ENCODE measurements at places on chromosomes 4 and X. TPM values are rescaled to one million over a fixed set of nuclear protein-coding genes. Genes with fewer than 3 reads are reported as not detected.

DNA sequence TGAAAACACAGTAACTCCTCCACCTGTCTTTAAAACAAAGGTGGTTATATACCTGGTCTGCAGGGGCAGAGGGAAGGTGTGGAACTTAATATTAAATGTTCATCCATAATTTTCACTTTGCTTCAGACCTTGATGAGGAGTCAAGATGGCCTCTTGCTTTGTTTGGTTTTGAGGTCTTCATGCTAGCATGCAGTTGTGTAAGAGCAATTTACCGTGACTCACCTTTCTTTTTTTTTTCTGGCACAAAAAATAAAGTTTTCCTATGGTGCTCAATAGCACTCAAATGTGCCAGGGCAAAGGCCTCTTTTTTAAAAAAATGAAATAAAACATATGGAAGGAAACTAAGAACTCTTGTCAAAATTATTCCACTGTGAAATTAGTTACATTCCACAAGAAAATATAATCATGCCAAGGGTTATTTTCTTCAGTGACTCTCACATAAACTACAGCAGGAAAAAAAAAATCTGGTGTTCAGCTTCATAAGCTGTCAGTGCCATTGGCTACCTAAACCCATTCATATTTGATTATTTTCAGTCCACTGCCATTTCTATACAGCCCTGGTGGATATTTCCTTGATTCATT, 128.2 kb downstream of the SLC7A11 start:
- no peaks in the 10 kb centered on the region for H3K36me3 ChIP-seq
- H3K27ac ChIP-seq, result no peak overlapping the region
- H3K4me1 ChIP-seq, result peaks cover 10% of the 10 kb centered on the region

- no peak for DNase-seq
- no peaks in the 10 kb centered on the region for H3K4me1 ChIP-seq
- H3K4me3 ChIP-seq, result no peak overlapping the region
- H3K27ac ChIP-seq, result no peak overlapping the region
Observed at GRCh38 chrX:142251202-142251601, 46.1 kb upstream of the MAGEC2 start.

- H3K4me1 ChIP-seq, result no peaks in the 10 kb centered on the region
- H3K4me3 ChIP-seq, result no peak overlapping the region
- H3K36me3 ChIP-seq, result no peaks in the 10 kb centered on the region
- DNase-seq, result no peak
Observed at GRCh38 chrX:154840856-154841255, 6.4 kb upstream of the SMIM9 start.

- H3K27ac ChIP-seq, result no peak overlapping the region
- no peaks in the 10 kb centered on the region for H3K27me3 ChIP-seq
- no peak overlapping the region for H3K4me3 ChIP-seq
Observed at GRCh38 chr4:150056569-150056968, 21.7 kb upstream of the DCLK2 start.

GRCh38 chr4:168167714-168168284, 75.5 kb downstream of the ANXA10 start:
- H3K27ac ChIP-seq, result no peak overlapping the region
- H3K4me1 ChIP-seq, result no peaks in the 10 kb centered on the region
- H3K27me3 ChIP-seq, result no peaks in the 10 kb centered on the region
- no peak for DNase-seq

GRCh38 chr4:137703195-137703594, 170.9 kb upstream of the PCDH18 start:
- no peaks in the 10 kb centered on the region for H3K4me1 ChIP-seq
- H3K27ac ChIP-seq, result no peak overlapping the region
- no peak overlapping the region for H3K4me3 ChIP-seq
- no peak for DNase-seq
- H3K27me3 ChIP-seq, result no peaks in the 10 kb centered on the region

GRCh38 chr4:148240241-148240640, 202.0 kb downstream of the NR3C2 start:
- no peak overlapping the region for H3K27ac ChIP-seq
- no peak for DNase-seq
- no peaks in the 10 kb centered on the region for H3K36me3 ChIP-seq
- no peak overlapping the region for H3K4me3 ChIP-seq

- no peak for DNase-seq
- H3K4me1 ChIP-seq, result no peaks in the 10 kb centered on the region
- H3K27ac ChIP-seq, result no peak overlapping the region
Observed at GRCh38 chrX:115388879-115389278, 99.4 kb downstream of the LUZP4 start.

DNA sequence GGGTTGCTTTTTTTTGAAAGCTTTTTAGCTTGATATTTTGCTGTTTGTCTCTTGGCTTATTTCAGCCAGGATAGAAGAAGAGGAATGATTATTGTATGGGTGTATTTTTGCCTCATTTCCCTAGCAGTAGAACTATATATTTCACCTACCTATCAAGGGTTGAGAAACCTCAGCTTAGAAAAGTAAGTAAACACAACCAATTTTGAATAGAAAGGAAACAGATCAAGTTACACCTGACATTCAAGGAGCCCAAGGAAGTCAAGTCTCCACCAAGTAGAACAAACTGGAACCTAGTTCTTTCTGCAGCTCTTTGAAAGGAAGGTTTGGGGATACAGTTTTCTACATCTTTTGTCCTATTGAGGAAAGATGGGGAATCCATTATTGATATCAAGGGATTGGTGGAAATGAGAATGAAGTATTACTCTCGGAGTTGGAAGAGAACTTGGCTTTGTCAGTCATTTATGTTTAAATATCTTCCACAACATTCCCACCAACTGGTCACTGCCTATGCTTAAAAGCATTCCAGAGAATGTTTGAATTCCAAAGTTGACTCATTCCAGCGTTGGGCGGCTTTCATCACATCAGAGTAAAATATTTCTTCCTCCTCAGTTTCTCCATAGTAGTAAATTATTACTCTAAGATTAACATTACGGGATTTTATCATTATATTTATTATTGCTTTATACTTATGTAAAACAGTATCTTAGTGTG, 207.8 kb upstream of the CNKSR2 start:
- H3K36me3 ChIP-seq, result no peaks in the 10 kb centered on the region
- H3K27me3 ChIP-seq, result no peaks in the 10 kb centered on the region
- DNase-seq, result no peak
- no peak overlapping the region for H3K4me3 ChIP-seq
- H3K4me1 ChIP-seq, result no peaks in the 10 kb centered on the region

DNA sequence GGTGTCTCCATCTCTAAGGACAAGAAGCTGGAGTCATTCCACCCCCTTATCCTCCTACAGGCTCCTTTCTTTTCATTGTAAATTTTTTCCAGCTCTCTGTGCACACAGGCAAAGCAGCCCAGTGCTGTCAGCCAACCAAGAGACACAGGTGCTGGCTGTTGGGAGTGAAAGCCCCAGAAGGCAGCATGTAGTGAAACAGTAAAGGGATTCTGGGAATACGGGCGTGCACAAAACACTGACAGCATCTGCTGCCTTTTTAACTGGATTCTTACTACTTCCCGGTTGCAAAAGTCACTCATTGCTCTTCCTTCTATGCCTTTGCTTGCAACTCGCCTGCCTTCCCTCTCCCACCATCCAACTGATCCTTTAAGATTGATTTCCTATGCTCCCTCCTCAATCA, 208.6 kb upstream of the PRPS2 start:
- no peak overlapping the region for H3K27ac ChIP-seq
- no peaks in the 10 kb centered on the region for H3K27me3 ChIP-seq

YY2 gene
- total RNA-seq, result not detected

CLDN2 gene
- total RNA-seq, result 0.16 TPM

RHOXF2B gene
- not detected for total RNA-seq

WDFY3 gene
- total RNA-seq, result 38.9 TPM

EGFL6 gene
- not detected for total RNA-seq

SLC9A7 gene
- 25.5 TPM for total RNA-seq

ZNF157 gene
- 0.09 TPM for total RNA-seq

MAGEA2B gene
- not detected for total RNA-seq

MRFAP1L1 gene
- 45.0 TPM for total RNA-seq

POLN gene
- total RNA-seq, result 0.71 TPM

ATP11C gene
- 8.5 TPM for total RNA-seq

P2RY10 gene
- not detected for total RNA-seq
